ENCODE measurements at places on chromosomes 4 and X.
A peak's percentile ranks its signal among the peaks of the same experiment; 100 is the strongest.

DNA sequence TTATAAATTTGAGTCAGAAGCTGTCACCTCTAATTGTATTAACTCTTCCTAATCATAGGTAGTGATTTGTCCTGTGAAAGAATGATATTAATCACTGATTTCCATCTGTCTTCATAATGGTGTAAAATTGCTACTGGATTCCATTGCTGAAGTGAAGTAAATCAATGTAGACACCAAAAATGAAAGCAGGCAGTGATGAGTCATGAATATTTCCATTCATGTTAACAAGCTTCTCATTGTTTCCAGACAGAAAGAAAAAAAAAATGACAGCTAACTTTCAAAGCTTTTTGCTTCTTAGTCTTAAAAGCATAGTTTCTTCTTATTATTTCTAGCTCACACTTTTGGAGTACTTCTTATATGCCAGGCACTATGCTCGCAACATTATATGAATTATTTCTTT lies 21.5 kb downstream of the FAM114A1 start:
- DNase-seq = no peak

GRCh38 chr4:133130171-133130570 lies 18.9 kb upstream of the PCDH10 start:
- no peak for DNase-seq

- DNase-seq = peak; percentile 63
Measured at GRCh38 chr4:23856630-23857029, 33.2 kb downstream of the PPARGC1A start.

DNA sequence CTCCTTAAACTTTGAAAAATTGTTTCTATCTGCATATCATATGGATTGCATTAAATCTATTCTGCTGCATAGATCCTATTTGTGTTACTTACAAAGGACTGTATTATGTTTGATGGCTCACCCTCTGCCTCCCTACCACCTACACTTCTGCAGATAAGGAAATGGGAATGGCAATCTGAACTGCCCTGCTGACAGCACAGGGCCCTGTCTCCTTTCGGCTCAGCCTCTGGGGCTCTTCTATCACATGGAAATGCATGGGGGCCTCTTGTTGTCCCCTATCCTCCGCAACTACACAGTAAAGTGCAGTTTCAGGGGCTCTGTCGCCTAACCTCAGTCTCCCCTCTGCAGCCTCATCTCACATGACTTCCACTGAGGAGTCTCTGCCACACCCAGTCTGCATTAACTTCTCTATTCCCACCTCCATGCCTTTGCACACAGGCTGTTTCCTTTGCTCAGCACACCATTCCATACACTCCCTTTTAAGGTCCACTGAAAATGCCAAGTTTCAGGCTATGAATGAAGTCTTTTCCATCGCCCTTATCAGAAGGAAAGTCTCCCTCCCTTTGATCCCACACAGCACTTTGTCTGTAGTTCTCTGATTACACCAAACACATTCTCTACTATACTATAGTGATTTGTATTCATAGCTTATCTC lies 12.5 kb downstream of the RELL1 start:
- no peak for DNase-seq

DNA sequence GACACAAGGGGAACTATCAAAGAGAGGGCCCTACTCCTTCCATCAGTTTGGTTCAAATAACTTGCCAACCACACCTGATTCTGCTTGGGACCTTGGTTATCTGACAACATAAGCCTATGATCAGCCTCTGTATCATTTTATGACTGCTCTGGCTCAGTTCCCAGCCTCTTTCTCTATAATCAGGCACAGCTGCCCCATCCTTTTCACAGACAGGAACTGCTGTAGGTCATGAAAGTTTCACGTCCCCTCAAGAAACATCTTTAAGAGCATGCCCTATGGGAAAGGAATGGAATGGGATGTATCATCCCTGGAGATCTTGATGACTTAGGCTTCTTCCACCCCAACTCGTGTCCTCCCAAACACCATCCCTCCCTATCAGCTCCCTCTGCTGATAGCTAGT lies 243.4 kb downstream of the AR start:
- no peak for DNase-seq

Measured in lower lobe of right lung (tissue), 2 donors.